ENCODE measurements at places on chromosomes 11 and 22.

GRCh38 chr11:8720352-8720751 is 37.8 kb downstream of the RPL27A start:
- DNase-seq = no peak

- DNase-seq = peak; percentile 99
Observed at GRCh38 chr11:46414466-46414796, 22.9 kb upstream of the CHRM4 start.

DNA sequence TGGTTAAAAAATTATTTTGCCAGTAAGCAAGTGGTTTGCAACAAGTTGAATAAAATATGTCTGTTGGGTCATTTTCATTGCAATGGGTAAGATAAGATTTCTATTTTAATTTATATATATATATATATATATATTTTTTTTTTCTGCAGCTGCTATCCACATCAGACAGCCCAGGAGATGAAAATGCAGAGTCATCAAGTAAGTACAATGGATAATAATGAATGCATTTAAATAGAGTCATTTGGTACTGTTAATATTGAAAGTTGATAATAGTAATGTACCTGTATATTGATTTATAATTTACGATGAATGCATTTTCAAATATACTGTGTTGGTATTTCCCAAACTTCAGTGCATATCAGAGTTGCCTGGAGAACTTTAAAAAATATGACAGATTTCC is 11.5 kb downstream of the BIRC3 start:
- DNase-seq = no peak

- DNase-seq = no peak
Observed at GRCh38 chr11:106644824-106645223, 373.5 kb downstream of the GUCY1A2 start.

- no peak for DNase-seq
Observed at GRCh38 chr22:37511395-37512104, 7.7 kb downstream of the CARD10 start.

DNA sequence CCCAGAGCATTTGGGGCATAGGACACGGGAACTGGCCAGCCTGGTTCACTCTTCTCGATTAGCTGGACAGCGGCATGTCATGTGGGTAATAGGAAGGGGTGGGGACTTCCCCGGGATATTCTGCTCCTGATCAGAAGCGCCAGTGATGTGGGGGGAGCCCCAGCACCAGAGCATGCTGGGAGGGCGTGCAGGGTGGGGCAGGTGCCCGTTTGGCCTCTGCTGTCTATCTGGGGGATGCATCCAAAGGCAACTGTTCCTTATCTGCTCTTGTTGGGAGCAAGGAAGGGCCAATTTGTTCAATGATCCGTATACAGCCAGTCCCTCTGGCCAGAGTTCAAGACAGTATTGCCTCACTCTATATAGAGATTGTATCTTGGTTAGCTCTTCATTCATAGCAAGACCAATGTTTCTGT is 43.6 kb downstream of the PPARA start:
- no peak for DNase-seq

DNA sequence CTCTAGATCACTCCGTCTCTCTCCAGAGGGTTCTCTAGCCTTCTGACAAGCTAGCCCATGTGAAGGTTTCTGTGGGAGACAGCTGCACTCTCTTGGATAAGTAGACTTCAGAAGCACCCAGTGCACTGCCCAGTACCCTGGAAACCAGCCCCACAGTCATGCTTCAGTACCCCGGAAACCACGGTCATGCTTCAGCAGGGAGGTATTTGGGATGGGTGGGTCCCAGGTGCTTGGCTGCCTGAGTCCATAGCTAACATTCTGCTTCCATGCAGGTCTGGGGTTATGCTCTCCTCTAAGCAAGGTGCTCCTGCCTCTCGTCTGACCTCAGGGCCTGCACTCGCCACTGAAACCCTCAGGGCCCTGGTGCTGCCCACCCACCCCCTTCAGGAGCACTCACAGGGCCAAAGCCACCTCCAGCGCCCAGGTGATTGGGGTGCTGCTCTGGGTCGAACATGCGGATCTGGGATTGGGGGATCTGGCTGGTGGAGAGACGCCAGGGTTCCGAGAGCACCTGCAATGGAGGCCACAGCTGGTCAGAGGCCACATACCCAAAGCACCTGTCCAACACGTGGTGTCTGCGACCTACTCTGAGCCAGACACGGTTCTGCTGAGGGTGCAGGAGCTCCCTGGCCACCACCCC is 7.3 kb upstream of the SYCE3 start:
- DNase-seq = no peak

DNA sequence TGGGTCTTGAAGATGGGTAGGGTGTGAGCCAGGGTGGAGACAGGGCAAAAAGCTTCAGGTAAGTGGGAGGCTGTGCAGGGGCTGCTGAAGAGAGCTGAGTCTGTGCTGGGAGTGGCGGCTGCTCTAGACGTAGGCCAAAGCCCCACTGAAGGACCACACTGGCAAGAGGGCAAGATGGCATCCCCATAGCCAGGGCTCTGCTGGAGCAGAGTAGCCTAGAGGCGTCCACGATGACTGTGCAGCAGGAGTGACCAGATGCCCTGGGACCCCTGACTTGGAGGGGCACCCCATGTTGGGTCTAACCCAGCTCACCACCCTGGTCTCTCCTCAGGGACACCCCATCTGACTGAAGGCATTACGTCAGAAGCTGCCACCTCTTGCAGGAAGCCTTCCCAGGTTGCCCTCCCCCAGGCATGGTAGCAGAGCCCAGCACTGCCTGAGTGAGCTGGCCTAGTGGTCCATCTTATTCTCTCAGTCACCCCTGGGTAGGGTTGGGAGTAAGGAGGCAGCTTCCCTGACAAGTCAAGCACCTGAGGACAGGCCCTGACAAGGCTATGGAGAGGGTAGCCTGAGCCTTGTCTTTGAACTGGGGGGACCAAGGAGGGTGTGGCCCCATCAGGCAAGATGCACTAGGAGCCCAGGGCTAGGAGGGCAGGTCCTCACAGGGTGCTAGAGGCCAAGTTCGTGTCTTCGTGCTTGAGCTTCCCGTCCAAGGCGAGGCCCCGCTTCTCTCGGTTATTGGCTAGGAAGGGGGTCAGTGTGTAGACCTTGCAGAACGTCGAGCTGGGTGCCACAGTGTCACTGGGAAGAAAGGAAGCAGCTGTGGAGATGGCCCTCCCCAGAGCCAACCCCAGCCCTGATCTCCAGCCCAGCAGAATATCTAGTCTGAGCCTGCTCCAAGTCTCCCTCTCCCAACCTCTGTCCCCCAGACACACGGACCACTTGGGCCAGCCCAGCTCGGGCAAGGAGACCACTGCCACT is 33.1 kb downstream of the TPBGL start:
- DNase-seq = no peak

DNA sequence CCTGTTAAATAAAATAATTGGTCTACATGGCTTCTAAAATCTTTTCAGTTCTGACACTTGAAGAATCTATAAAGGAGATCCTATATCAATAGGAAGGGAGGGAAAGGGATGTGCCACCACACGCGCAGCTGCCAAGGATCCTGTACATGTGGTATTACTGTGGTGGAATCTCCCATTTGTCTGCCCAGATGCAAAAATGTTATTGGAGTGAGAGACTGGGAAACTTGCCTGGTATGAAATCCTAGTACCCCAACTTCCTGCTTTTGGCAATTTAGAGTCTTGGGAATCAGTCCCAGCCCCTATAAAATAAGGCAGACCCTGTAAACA is 81.9 kb upstream of the PICALM start:
- no peak for DNase-seq

- DNase-seq = no peak
Observed at GRCh38 chr11:104435494-104435893, 271.5 kb upstream of the PDGFD start.

GRCh38 chr11:116960930-116961329 is 123.5 kb upstream of the APOA1 start:
- DNase-seq = no peak

DNA sequence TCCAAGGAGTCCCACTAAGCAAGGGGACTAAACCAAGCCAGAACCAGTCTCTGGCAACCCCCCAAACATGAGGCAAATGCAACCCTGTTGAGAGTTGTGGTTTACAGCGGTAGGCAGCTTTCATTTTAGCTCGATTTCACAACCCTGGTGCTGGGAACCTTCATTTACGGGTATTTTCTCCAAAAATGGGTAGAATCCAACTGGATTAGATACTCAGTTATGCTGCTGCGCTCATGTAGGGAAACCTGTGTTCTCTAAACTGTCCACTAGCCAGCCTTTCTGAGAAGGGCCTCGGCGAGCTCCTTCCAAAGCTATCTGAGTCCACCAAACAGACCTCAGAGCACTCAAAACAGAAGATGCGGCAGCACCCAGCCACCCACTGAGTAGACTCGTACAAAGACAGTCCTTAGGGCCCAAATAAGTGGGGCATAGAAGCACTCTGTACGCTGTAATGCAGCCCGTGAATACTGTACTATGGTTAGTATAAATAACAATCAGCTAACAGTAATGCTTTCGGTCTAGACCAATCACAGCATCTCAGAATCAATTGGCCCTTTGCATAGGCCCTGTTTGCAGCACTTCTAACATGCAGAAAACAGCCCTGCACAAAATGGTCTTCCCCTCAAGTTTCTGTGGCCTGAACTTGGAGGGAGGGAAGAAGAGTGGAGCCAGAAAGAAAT is 104.7 kb downstream of the ETS1 start:
- no peak for DNase-seq

DNA sequence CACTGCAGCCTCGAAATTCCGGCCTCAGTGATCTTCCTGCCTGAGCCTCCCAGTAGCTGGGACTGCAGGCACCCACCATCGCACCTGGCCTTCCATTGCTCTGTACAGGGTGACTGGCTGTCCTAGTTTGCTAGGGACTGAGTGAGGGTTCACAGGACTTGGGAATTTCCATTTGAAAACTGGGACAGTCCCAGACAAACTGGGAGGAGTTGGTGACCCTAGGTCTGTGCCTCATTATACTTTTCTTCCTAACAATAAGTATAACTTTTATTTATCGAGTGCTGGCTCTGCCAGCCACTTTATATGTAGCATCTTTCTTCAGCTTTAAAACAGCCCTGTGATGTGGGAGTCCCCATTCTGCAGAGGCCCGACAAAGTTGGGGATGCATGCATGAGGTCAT is 25.5 kb downstream of the TCP11L1 start:
- no peak for DNase-seq

DNA sequence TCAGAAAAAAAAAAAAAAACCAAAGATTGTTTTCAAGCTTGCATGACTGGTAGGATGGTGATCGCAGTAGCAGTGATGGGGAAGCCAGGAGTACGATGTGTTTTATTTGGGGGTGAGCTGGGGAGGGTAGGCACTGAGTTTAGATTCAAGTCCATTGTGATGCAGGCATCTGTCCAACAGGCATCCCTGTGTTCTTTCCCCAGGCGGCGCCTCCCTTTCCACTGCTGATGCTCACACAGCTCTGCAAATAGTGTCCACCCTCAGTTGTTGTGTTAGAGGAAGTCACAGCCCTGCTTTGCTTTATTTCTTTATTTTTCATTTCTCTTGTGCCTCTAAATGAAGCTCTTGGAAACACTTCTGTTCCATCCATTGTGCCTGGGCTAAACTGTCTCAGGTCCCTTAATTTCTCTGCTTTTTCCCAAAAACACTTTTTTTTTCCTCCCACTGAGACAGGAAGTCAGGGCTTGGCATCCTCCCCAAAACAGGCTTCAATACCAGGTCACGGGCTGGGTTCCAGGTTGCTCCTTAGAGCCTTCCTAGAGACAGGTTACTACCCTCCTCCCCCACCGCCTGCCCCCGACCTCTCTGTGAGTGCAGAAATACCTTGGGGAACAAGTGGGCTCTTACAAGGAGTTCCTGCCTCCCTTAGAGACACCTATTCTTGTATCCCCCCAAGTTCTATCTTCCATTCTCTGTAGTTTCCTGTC is 38.6 kb upstream of the HSPA8 start:
- peak; percentile 88 for DNase-seq

DNA sequence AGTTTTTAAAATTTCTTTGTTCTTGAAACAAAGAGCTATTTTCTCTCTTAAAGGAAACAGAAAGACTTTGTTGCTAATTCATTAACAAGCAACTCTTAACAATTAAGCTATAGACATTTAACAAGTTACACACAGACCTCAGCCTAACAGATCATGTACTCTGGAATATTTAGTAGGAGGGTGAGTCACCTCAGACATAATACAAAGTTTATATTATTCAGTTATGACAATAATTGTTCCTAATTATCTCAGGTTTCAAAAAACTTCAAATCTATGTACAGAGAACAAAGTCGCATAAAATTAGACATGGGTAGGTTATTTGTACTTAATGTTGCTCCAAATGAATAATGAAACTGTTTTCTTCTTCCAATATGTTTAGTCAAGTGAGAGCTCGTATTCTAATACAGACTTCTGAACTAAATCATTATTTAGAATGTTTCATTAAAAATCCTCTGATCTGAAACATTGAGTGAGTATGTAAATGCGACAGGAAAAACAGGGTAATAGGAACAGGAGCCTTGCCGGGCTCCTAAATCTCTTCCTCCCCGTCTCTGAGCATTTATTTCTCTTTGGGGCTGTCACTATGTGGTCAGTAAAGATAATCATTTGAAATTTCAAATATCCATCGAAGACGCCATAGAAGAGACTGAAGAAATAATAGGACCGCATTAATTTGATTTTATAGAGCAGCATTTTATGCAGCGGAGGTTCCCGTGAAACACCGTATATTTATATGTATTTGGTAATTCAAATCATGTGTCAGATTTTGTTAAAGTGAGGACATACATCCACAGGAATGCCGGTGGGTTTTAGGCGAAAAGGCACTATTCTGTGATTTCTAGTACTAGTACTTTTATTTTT is 8.7 kb upstream of the BARX2 start:
- DNase-seq = no peak

DNA sequence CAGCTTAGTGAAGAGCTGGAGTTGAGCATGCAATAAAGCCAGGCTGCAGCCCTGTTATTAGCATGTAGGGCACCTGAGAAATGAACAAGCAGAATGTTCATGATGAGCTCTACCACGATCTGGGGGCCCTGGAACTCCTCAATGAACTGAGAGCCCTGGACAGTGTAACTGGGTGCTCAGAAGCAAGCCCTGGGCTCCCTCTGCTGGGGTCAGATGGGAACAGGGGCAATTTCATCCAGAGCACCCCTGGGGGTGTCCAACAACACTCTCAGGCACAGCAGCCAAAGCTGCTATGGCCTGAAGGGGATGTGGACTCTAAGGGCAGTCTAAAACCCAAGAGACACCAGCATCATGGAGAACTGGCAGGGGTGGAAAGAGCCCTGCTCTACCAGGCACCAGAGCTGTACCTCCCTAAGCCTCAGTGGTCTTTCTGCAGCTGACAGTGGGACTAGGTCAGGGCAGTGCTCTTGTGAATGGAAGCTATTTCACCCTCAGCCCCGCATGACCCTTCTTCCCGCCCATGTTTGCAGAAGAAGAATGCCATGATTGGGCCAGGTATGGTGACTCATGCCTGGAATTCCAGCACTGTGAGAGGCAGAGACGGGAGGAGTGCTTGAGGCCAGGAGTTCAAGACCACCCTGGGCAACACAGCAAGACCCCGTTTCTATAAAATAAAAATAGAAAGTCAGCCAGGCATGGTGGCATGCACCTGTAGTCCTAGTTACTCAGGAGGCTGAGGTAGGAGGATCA is 28.9 kb downstream of the THOC5 start:
- no peak for DNase-seq

- DNase-seq = no peak
Observed at GRCh38 chr11:122146475-122146874, 30.5 kb upstream of the BLID start.

- DNase-seq = peak; percentile 14
Observed at GRCh38 chr11:3088806-3089205, 31.6 kb upstream of the CARS1 start.

Data from NCI-H1092 treated with DMSO at 0.1 percent for 48 hours (cell line).